ENCODE measurements at places on chromosomes 2 and 18.

DNA sequence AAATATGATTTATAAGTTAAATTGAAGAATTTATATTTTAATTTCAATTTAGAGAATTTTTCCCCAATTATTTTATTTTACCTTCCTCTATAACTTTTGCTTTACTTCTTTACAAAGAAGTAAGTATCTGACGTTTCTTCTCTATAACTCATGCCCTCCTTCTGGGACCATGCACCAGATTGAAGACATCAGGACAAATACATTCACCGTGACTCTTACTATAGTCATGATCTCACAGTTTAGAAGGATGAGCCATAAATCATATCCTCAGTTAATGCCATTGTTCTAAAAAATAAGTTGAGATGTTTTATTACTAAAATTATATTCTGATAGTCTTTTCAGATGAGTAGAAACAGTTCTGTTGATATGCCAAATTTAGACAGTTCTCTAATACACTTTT is 279.3 kb downstream of the TMX3 start:
- DNase-seq = no peak

GRCh38 chr2:207624185-207625013 is 795 bp downstream of the METTL21A start:
- peak; percentile 39 for DNase-seq

- DNase-seq = no peak
These were observed 113.0 kb downstream of the DPP4 start for GRCh38 chr2:161961061-161961460.

DNA sequence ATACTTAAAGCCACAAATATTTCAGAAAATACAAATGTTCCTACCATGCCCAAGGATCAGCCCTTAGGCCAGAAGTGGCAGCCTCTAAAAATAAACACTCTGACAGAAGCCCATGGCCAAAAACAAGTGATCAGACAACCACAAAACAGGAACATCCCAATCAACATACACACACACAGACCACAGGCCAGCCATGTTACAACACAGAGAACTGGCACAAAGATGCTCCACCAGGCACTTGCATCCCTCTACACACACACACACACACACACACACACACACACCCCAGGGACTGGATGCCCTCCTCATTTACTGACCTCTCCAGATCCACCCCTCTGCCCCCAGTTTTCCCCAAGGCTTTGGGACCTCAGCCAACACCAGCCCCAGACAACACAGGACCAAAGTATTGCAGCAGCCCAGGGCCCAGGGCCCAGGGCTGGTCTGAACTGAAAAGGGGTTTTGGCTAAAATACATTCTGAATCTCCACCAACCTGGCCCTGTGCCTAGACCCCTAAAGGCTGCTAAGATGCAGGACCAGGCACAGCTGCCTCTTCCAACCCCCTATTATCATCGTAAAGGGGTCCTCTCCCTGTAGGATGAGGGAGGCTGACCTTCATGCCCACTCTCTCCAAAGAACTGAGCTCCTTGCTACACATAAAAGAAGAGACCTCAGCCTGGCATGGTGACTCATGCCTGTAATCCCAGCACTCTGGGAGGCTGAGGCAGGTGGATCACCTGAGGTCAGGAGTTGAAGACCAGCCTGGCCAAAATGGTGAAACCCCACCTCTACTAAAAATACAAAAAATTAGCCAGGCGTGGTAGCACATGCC is 151.4 kb downstream of the TNS1 start:
- DNase-seq = no peak

- DNase-seq = no peak
These were observed 764.3 kb downstream of the METTL4 start for GRCh38 chr18:1806884-1807615.

DNA sequence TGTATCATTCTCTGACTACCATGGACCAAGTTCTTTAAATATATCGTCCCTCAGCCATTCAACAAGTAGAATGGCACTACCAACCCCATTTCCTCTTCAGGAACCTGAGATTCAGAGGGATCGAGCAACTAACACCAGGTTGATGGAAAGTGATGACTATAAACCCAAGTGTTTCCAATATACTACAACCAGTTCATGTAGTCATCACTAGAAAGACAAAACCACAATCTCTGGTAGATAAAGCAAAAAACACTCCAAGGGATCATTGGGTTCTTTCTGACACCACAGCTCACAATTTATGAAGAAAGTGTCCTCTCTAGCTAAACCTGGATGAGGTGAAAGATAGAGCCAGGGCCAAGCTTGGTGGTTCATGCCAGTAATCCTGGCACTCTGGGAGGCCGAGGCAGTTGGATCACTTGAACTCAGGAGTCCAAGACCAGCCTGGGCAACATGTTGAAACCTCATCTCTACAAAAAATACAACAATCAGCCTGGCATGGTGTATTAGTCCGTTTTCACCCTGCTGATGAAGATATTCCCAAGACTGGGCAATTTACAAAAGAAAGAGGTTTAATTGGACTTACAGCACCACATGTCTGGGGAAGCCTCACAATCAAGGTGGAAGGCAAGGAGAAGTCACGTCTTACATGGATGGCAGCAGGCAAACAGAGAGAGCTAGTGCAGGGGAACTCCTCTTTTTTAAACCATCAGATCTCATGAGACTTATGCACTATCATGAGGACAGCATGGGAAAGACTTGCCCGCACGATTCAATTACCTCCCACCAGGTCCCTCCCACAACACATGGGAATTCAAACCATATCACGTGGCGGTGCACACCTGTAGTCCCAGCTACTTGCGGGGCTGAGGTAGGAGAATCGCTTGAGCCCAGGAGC is 2.2 kb downstream of the CD226 start:
- DNase-seq = no peak

- DNase-seq = no peak
These were observed 799.6 kb upstream of the CHAC2 start for GRCh38 chr2:52968043-52968442.

GRCh38 chr2:30714811-30715709 is 92.2 kb downstream of the CAPN13 start:
- DNase-seq = no peak

DNA sequence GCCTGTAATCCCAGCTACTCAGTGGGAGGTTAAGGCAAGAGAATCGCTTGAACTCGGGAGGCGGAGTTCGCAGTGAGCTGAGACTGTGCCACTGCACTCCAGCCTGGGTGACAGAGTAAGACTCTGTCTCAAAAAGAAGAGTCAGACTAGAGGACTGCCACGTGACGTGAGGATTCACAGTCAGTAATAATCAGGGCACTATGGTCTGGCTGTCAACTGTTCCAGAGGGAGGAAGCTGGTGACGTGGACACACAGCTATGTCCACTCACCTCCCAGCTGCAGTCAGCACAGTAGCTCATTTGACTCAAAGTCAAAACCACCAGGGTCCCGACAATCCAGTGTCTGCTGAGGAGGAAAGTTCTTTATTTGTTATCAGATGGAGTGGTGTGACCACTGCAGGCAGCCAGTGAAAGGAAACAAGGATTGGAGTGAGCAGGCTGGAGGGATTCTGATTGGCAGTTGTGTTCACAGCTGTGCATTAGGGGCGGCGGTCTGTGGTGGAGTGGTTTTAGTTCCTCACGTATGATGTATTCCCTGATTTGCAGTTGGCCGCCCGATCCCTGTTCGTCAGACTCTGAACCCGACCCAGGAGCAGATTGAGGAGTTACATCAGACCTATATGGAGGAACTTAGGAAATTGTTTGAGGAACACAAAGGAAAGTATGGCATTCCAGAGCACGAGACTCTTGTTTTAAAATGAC is 37.9 kb downstream of the MOGAT1 start:
- DNase-seq = no peak

DNA sequence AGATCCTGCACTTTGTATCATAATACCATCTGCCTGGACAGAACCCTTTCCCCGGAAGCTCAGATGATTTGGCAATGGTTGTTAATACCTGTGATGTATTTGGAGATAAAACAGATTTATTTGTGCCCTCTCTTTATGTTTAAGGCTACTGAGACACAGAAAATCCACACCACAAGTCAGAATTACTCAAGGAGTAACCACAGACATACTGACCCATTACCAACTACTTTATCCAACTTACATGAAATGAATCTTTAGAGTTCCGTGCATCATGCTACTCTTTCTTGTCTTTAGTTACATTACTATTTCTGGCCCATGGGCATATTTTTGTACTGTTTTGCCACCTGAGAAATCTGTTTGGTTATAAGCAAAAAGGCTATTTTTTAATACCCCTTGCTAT is 384.0 kb downstream of the STK39 start:
- DNase-seq = no peak
